ENCODE measurements at places on chromosomes 2 and 18. TPM values are rescaled to one million over a fixed set of nuclear protein-coding genes. Genes with fewer than 3 reads are reported as not detected.

Gene WBP1
- 77.7 TPM for total RNA-seq

Gene RAD51AP2
- not detected for total RNA-seq

Gene SNTG2
- total RNA-seq, result not detected

Gene VWC2L
- not detected for total RNA-seq

Gene KATNAL2
- 2.6 TPM for total RNA-seq

Gene APLF
- total RNA-seq, result 0.58 TPM

Gene KHK
- total RNA-seq, result 7.6 TPM
